ENCODE measurements at places on chromosomes 1 and 21. TPM values are rescaled to one million over a fixed set of nuclear protein-coding genes. Genes with fewer than 3 reads are reported as not detected.

RGS1 gene
- 35.9 TPM for total RNA-seq

AGMAT gene
- total RNA-seq = 0.58 TPM

ADAMTS5 gene
- total RNA-seq = 60.0 TPM

SPATA45 gene
- total RNA-seq = not detected

All from mesenteric fat pad (tissue), 1 donor.